Cortex of kidney (tissue), 1 donor: ENCODE measurements at places on chromosomes 16 and 17.
A peak's percentile ranks its signal among the peaks of the same experiment; 100 is the strongest.

DNA sequence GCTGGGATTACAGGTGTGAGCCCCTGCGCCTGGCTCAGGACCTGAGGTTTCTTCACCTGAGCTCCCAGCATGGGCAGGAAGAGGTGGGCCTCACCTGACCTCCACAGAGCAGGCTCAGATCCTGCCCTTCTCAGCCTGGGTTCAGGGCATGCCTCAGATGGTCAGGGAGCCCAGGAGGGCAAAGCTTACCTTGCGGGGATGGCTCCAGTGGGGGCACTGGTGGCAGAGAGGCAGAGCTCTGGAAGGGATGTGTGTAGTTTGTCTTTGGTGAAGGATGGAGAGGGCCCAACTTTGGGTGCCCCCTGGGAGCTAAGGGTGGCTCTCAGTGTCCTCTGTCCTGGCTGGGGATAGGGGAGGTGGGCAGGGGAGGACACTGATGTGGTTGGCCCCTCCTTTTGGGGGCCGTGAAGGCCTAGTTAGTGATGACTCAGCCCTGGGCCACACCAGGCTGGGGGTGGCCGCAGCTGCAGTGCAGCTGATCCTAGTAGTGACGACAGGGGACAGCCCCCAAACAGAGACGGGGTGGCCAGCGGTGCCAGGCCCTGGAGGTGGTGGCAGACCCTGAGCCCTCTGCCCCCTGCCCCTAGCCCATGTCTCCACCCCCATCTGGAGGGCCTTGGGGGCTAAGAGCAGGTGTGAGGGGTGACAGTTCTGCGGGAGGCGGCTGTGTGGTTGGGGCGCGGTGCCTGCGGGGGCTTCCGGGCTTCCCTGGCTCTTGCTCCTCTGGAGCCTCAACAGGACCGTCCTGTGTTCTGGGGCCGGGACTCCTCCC is 5.8 kb downstream of the NHERF2 start:
- no peak for DNase-seq

- DNase-seq = no peak
Measured at GRCh38 chr16:27228621-27229501, 25.5 kb downstream of the KDM8 start.

- no peak for DNase-seq
Measured at GRCh38 chr16:76386784-76387183, 109.6 kb downstream of the CNTNAP4 start.

DNA sequence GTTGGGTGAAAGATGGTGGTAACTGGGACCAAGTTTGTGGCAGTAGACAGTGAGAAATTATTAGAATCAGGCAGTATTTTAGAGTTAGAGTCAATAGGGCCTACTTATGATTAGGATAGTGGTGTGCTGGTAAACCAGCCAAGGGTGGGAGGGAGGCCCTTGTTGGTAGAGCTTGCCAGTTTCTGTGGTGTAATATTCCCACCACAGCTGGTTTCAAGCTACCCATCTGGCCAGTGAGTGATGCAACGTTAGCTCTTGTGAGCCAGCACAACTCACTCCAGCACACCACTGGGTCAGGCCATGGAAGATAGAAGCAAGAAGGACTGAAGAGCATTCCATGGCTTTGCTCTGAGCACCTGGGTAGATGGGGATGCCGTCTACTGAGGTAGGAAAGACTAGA is 34.9 kb downstream of the GNAO1 start:
- DNase-seq = no peak

GRCh38 chr16:1983544-1984346 is at the start of gene GFER:
TSS of gene GFER (plus strand) at chr16:1984193. CDS start at chr16:1984219, 26 bp downstream.
- DNase-seq = peak; percentile 77

- no peak for DNase-seq
Measured at GRCh38 chr17:46842835-46843234, 8.5 kb upstream of the WNT9B start.

DNA sequence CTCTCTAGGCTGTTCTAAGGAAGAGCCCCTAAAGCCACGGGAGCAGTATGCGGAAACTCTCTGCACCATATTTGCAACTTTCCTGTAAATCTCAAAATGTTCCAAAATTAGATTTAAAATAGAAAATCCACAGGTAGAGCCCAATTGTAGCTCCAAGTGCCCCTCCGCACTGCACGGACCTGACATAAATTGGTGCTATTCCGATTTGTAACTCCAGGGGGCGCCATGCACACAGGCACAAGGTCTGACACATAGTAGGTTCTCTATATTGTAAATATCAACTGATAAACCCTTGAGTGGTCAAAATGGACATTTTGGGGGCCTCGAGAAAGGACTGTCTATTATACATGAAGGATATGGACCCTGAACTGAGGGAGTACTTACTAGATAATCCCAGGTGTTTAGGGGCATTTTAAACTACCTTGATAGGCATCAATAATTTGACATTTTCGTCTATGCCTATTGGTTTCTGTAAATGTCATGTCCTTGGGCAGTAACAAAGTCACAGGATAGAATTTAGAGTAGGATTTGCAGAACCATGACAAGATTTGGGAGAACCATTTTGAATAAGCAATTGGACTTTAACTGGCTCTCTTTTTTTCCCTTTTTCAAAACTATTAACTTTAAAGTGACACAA is 36.6 kb upstream of the TMEM132E start:
- no peak for DNase-seq

- DNase-seq = no peak
Measured at GRCh38 chr17:49076573-49077384, 55.8 kb upstream of the B4GALNT2 start.

GRCh38 chr17:34368196-34368945 is 5.3 kb upstream of the CCL1 start:
- DNase-seq = no peak

- no peak for DNase-seq
Measured at GRCh38 chr16:450785-451512, 25.5 kb downstream of the RAB11FIP3 start.

GRCh38 chr16:82761236-82761635 is 134.5 kb downstream of the CDH13 start:
- DNase-seq = no peak

DNA sequence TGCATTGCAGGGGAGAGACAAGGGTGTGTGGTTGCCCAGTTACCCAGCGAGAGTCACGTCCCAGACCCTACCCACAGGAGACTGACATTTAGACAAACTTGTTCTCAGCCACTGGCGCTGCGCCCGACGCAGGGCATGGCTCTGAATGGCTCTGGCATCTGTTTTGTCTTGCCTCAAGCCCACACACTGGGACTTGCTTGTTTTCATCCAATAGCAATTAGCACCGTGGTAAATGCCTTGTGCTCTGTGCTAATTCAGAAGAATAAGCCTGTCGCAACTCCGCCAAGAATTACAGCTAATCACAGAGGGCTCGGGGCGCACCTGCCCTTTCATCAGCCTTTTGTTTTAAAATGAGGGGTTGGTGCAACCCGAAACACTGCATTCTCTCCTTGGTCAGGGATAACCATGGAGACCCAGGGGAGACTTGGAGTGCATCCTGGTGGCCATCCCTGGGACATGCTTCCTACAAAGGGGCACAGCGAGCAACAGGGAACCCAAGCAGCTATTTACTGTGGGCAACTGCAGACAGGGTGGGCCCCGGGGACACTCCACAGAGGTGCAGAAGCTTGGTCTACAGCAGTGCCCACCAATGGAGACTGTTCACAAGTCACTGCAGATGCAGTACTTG is 220.6 kb upstream of the ZFHX3 start:
- DNase-seq = no peak

GRCh38 chr16:17346621-17347569 is 123.9 kb downstream of the XYLT1 start:
- DNase-seq = no peak

DNA sequence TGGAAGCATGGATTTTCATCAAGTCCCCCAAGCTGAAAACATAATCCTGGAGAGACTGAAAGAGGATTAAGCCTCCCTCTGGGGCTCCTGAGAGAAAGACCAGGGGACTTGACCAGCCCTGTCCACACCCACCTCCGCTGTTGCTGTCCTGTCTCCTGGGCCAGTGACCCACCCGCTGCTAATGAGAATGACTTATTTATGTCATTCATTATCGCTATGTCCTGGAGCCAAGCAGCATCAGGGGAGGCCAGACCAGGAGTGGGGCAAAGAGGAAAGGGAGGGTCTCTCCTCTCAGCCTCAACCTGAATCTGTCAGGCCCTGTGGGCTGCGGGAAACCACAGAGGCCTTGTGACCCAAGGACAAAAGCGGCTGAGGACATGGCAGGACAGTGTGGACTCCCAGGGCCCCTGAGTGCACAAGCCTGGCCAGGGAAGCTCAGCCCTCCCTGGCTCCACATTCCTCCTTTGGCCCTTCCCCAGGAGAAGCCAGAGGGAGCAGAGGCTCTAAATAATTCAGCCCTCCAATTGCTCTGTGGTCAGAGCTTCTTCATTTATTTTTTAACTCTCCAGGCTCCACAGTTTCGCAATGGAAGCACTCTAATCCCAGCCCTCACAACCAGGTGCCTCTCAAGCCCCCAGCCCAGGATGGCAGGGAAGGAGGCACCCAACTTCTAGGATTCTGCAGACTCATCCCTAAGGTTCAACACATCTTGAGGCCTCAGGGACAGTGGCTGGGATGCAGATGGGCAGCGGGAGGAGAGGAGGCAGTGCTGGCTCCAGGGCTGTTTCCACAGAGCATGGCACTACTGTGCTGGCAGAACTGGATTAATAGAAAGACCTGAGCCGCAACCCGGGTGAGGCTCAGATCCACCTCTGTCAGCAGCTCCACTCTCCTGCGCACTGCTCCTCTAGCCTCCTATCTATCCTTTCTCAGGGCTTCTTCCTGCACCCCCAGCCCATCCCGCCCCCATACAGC is 19.1 kb downstream of the CUEDC1 start:
- DNase-seq = no peak
